Tongue (tissue), 3 donors: ENCODE measurements at places on chromosomes 12 and 14. TPM values are rescaled to one million over a fixed set of nuclear protein-coding genes. Genes with fewer than 3 reads are reported as not detected.

The LRFN5 gene
- 8.8 TPM for total RNA-seq

The PELI2 gene
- total RNA-seq: 13.2 TPM

DNA sequence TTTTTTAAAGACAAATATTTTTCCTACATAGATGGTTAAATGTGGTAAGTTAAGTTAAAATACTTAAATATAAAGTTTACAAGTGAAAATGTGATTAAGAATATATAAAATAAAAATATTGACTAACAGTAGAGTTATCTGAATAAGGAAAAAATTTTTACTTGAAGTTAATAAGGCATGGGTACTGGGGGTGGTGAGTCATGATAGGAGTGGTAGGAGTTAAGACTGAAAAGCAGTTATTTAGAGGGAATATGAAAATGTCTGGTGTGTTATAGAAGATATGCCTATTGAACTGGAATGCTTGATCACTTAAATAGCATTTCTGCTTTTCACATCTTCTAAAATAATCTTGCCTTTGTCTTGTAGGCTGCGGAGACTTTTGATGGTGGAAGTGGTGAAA lies 68.7 kb downstream of the CCDC91 start:
- DNase-seq: no peak

DNA sequence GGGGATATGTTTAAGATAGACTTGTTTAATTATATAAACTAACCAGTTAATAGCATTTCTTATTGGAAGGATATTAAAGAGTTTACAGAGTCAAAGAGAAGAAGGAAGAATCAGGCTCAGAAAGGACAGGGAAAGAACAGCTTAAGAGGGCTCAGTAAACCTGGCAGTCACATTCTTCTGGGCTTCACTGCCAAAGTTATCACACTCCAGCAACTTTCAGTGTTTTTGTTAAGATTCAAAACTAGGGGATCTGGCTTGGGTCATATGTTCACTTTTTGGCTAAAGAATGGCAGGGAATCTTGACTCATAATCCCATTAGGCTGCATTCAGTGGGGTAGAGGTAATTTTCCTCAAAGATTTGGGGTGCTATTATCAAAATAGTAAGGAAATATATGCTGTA lies 312.3 kb downstream of the RAD51B start:
- DNase-seq: no peak

DNA sequence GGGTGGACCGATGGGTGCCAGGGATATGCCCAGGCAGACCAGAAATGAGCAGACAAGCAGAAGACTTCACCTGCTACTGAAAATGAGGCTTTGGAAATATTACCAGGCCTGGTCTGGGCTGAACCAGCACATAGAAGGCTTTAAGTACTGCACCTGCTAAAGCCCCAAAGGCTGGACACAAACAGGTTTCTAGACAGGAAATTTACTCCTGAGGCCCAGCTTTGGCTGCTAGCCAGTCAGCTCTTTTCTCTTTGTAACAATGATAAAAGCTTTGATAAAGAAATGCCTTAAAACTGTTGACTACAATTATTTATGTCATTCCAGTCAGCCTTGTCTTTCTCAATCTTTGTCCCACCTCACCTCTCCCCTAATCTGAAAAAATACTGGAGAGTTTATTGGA lies 228.9 kb upstream of the EGLN3 start:
- no peak for DNase-seq

GRCh38 chr14:102717276-102717675 lies 60.0 kb upstream of the TRAF3 start:
- DNase-seq: peak; percentile 63

DNA sequence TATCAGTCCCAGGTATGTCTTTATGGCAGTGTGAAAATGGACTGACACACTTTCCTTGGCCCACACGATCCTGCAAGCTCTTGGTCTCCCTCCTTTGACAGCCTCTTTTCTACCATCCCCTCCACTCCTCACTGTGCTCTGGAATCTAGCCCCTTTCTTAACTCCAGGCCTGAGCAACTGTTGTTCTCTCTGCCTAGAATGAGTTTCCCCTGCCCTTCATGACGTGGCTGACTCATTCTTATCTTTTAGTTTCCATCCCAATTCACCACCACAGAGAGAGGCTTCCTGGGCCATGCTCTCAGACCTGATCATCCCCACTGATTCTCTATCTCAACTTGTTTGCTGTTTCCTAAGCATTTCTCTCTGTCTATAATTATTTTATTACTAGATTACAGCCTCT lies 157.4 kb upstream of the HMGA2 start:
- DNase-seq: no peak
